Psoas muscle (tissue), 8 donors: ENCODE measurements at places on chromosomes 16 and 17.

DNA sequence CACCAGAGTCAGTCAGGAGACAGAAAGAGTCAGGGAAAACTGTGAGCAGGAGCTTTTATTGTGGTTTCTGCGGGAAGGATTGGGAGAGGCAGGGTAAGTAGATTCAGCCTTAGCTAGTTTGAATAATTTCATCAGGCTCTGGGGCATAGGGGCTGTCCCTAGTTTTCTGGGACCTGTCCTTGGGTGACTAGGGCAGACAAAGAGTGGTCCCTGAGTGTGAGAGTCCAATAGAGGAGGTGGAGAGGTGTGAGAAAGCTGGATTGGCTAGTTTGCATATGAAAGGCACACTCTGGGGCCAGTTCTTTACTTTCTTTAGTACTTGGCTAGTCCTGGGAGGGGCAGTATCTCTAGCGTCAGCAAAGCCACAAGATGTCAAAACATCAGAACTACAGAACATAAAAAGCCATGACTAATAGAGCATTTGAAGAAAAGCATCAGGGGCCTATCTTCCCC is 255.6 kb downstream of the HS3ST3A1 start:
- DNase-seq = no peak

DNA sequence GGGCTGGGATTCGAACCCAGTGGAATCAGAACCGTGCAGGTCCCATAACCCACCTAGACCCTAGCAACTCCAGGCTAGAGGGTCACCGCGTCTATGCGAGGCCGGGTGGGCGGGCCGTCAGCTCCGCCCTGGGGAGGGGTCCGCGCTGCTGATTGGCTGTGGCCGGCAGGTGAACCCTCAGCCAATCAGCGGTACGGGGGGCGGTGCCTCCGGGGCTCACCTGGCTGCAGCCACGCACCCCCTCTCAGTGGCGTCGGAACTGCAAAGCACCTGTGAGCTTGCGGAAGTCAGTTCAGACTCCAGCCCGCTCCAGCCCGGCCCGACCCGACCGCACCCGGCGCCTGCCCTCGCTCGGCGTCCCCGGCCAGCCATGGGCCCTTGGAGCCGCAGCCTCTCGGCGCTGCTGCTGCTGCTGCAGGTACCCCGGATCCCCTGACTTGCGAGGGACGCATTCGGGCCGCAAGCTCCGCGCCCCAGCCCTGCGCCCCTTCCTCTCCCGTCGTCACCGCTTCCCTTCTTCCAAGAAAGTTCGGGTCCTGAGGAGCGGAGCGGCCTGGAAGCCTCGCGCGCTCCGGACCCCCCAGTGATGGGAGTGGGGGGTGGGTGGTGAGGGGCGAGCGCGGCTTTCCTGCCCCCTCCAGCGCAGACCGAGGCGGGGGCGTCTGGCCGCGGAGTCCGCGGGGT is at the start of gene CDH1:
CDH1 (plus strand) TSS at position 247 of the 684 bp plus-strand sequence; CDS start at position 371, 124 bp downstream.
- DNase-seq = no peak

- DNase-seq = no peak
Observed at GRCh38 chr16:952321-952720, 18.5 kb downstream of the LMF1 start.

- DNase-seq = no peak
Observed at GRCh38 chr16:56367764-56368163, 57.6 kb downstream of the AMFR start.

- no peak for DNase-seq
Observed at GRCh38 chr17:74935585-74936469, at the start of gene OTOP3. TSS of gene OTOP3 (plus strand) at chr17:74935898. CDS start at chr17:74935922, 24 bp downstream.

DNA sequence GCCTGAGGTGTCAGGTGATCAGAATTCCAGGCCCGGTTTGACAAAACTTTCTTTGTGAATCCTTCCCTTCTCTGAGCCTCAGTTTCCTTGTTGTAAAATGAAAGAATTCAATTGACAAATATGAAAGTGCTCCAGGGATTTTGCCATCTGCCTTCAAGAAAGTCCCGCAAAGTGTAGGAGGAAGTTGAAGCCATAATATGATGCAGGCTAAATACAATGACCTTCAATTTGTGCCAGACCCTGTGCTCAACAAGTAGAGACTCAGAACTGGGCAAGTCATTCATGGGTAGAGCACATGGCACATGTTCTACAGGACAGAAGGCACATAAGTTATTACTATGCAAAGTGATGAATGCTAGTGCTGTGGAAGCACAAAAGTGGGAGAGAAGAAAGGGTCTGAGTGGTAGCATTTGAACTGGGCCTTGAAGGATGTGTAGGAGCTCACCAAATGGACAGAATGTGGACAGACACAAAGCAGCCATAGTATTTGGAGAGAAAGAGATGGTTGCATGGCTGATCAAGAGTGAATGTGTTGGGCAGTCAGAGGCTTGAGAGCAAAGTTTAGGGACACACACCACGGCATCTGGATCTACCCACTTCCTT is 2.4 kb upstream of the SCIMP start:
- no peak for DNase-seq

DNA sequence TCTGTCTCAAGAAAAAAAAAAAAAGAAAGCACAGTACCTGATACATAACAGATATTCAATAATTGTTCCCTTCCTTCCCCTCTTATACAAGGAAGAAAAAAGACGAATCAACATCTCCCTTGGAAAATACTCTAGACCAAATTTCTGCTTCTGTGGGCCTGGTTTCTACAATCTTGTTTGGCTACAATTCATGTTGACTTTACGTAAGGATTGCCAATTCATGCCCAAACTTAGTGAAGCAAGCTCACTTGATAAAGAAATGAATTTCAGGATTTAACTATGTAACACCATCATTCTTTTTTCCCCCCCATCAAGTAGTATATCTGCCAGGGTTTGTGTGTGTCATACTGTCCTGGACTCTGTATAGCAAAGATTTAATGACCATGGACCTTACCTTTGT is 134.2 kb upstream of the TBX2 start:
- no peak for DNase-seq

DNA sequence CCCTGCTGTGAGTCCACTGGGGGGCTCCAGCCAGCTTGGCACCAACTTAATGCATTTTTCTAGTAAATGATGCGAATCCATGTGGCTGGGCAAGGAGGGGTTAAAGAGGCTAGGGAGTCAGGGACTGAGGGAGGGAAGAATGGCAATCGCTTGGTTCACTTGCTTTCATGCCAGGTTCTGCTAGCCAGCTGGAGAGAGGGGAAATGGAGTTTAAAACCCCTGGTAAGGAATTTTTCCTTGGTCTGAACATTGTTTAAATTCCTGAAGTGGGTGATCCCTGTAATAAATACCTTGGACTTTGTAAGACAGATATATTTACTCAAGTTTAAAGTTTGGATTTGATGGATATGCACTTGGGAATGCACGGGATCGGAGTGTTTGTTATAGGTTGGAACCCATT is 22.8 kb downstream of the ANKFN1 start:
- DNase-seq = no peak

DNA sequence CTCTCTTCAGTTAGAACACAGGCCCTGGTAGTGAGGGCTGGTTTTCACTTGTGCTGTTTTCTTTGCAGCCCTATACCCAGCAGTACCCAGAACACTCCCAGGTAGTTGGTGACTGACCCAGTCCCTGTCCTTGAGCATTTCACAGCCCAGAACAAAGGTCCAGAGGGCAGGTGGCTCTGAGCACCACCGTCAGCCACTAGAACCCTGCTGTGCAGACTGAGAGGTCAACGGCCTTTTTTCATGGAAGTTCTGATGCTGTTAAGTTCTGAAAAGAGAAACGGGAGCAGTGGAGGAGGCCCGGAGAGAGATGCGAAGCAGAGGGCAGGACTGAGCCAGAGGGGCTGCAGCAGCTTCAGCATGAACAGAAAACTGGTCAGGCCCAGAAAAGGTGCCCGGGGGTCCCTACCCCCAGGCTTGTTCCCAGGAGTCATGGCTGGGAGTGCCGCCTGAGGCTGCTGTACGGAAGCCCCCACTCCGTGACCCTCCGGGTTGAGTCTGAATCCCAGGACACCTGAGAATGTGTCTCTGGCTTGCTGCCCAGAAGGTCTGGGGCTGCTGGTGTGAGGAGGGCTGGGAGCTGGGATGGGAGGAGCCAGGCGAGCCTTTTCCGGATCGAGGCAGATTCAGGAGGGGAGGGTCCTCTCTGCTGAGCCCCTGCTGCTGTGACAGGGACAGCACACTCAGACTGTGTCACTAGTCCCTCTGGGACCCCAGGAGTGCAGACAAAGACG is 8.7 kb downstream of the ZNF276 start:
- no peak for DNase-seq

DNA sequence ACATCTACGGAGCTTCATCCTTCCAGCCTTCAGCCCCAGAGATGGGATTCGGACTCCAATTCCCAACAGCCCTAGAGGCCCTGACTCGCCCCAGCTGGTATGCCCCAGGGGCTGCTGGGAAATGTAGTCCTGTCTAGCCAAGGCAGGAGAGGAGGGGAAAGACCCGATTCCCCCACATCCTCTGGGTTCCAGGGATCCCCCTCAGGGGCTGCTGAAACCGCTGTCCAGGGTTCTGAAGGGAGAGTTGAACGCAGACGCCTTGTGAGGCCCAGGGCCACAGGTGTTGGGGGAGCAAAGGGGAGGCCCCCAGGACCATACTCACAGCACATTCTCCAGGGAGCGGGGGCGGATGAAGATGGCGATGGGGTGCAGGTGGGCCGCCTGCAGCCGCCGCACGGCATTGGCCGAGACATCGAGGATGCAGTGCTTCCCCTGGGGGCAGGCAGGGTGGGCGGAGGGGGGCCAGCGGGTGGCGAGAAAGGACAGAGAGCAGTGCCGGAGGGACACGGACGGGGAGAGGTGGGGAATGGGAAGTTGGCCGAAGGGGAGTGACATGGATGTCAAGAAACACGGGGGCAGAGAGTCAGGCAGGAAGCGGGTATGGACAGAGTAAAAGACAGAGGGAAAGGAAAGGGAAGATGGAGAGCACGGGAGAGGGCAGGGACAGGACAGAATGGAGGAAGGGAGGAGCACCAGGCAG is 12.6 kb upstream of the ASGR1 start:
- DNase-seq = no peak

GRCh38 chr16:57271063-57271345 is 13.5 kb downstream of the PLLP start:
- no peak for DNase-seq

DNA sequence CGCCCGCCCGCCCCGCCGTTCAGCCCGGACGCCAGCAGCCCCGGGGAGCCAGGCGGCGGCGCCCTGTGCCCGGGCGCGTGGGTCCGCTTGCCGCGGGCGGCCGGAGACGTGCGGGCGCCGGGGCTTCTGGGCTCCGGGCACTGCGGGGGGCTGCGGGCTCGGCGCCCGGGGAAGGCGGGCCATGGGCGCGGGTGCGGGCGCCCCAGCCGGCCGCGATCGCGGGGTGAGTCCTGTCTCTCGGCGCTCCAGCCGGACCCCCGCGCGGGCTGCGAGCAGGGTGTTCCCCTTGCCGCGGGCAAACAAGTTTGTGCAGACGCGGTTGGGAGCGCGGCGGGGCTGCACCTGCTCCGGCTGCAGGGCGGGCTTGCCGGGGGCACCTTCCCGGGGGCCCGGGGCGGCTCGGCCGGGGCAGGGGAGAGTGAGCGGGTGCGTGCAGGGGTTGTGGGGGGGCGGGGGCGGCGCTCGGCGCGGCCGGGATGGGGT is 292 bp downstream of the WSCD1 start:
- no peak for DNase-seq

GRCh38 chr16:55120408-55120807 is 189.7 kb downstream of the IRX5 start:
- no peak for DNase-seq

DNA sequence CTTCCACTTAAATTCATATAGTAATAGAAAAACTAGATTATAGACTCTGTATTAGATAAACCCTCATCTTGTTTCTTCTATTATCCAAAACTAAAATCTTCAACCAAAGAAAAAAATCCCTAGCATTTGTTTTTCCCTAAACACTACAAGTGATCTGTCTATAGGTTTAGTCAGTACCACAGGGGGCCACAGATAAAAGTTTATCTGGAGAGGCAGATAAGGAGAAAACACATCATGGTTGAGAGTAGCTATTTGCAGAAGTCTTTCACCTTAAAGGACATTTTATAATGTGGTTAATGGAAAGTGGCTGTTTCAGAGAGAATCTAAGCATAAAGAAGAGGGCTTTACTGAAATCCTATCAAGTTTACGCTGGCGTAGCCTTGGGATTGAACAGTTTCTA is 160.1 kb downstream of the CDK5R1 start:
- DNase-seq = no peak

- DNase-seq = no peak
Observed at GRCh38 chr16:1511662-1512569, 18.8 kb downstream of the TELO2 start.

DNA sequence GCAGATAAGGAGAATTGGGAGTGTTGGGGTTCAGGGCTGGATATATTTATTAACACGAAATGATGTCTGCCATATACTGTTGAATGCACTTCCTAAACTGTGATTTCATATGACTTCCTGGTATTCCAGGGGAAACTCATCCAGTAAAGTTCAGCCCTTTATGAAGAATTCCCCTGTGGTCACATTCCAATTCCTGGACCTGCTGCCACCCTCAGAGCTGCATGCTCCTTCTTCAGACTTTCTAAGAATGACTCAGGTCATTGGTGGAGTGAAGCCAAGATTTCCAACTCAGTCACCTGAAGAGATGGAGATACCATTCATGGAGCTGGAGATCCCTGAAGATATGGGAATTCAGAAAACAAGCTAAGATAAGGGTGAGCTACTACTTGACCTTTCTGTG is 114.2 kb upstream of the TMEM97 start:
- no peak for DNase-seq

DNA sequence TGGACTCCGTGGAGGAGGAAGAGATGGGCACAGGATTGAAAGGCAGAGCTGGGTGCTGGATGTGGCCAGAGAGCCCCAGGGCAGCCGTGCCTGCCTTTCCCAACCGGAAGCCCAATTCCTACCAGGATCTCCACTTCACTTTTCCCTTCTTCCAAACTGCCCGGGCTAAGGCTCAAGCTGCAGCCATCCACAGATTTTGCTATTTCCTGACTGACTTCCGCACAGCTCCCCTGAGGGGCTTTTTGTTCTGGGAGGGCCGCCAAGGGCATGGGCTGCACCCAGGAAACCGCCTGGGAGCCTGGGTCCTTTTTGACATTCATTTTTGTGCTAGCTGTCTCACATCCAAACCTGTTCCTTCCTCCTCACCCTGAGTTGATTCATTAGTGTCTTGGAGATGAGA is 4.2 kb downstream of the SHISA6 start:
- DNase-seq = no peak

DNA sequence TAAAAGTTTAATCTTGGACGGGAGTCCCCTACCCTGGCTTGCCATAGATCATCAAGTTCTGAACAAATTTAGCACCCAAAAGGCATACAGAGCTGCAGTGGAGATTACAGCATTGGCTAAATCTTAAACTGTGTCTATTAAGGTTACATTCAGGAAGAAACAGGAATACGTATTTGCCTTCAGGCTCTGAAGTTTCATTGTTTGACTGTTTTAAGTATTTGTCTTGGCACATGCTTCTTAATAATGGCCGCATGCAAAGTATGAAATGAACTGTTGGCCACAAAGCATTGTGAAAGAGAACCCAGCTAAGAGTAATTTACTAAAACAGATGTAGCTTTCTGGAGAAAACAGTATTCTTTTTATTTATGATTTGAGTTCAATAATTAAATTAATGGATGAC is 63.9 kb upstream of the CNEP1R1 start:
- DNase-seq = no peak

DNA sequence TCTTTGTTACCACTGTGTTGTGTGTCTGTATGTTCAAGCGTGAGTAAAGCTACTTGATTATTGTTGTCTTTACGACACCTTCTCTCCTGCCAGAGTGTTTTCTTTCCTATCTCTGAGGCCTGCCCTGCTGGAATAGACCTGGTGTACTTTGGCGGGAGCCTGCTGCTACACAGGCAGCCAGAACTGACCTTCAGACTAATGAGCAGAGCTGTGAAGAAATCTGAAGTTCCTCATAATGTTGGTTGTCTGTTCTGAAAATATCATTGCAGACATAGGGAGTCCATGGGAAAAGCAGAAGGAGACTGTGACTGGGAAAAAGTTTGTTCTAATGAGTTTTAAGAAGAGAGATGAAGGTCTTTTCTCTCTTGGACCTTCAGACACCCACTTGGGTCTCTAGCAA is 9.8 kb downstream of the RHOT1 start:
- no peak for DNase-seq
